SW 1271 (cell line): ENCODE measurements at places on chromosomes 6 and 20.

GRCh38 chr20:45467861-45468260, 1.7 kb upstream of the WFDC2 start:
- DNase-seq = no peak

DNA sequence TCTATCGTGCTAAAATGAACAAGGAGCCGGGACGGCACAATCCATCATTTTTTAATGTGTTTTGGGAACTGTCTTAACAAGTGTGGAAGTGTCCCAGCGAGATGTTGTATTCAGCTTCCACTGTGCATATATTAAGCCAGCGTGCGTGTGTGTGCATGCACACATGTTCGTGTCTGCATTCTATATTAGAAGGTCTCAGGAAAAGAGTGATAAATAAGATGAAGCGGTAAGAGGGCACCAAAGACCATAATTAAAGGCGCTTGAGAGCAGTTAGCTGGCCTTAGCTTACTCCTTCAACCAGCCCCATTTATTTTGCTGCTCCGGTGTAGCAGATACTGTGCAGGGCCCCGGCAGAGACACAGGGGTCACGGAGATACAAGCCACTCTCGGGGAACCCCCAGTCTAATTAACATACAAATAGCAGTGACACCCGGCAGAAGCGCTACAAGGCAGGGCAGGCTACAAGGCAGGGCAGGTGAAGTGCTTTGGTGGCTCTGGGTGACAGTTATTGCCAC, 206.5 kb upstream of the RREB1 start:
- DNase-seq = no peak

GRCh38 chr6:16854986-16855385, 93.7 kb upstream of the ATXN1 start:
- no peak for DNase-seq

- DNase-seq = no peak
Observed at GRCh38 chr6:149060985-149061760, 256.3 kb upstream of the TAB2 start.
